ENCODE measurements at places on chromosomes 7 and 10.

- DNase-seq = no peak
Measured at GRCh38 chr10:34206078-34206934, 608.8 kb downstream of the PARD3 start.

- DNase-seq = no peak
Measured at GRCh38 chr7:17134786-17135185, 163.7 kb upstream of the AHR start.

GRCh38 chr10:118062798-118063238, 16.1 kb upstream of the RAB11FIP2 start:
- DNase-seq = no peak

DNA sequence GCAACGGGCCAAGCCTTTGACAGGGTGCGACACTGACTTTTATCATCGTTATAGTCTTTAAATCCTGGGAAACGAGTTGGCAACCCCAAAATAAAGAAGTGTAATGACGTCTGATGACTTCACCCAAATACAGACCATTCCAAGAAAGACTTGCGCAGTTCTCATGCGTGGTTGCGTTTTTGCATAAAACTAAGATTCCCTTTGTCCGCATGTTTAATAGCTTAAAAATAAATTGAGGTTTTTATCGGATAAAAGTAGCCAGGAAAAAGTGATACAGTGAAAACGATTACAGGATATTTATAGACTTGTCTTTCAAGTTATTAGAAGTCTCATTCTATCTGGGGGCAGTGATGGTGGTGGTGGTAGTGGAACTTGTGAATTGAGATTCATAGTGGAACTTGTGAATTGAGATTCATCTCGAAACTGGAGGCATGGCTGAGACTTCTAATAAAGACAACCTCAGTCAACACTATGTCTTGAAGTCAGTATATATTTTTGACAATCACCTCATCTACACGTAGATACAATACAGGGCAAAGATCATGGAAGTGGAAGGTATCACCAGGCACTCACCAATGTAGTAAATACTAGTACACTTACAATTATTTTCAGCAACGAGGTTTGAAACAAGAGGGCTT, 1.2 kb upstream of the NAMPT start:
- DNase-seq = no peak

DNA sequence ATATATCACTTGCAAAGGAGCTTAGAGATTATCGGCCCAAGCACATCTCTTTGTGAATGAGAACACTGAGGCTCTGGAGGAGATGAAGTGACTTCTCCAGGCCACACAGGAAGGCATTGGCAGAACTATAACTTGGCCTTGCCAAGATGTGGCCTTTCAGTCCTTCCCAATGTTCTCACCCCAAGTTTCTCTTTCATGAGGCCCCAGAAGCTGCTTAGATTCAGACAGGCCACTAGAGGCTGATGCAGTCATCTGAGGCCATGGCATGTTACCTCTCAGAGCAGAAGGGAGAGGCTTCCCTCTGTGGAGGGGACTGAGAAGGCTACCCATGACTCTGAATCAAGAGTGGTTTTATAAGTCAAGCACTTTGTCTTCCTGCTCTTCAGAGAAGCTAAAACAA, 1003.7 kb downstream of the LRMDA start:
- no peak for DNase-seq

DNA sequence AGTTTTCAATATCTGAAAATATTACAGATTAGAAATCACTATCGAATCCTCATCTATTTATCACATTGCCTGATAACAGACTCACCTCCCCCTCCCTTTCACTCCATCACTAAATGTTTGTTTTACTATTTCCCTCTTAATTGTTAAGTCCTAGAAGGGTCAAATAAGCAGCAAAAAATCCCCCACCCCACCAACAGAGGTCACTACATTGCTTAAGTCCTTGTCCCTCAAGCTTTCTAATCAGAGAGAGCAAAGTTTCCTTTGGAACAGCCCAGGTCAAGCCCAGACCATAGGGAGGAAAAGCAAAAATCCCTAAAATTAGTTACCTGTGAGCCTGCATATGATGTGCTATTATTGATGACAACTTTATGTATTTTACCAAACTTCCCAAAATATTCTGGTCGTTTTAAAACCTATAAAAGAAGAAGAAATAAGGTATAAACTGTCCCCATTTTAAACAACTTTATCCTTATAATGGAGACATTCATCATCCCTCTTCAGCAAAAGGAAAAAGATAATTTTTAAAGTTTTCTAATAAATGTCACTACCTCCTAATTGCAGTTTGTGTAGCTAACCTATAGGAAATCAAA, 95.0 kb downstream of the CNOT4 start:
- no peak for DNase-seq

- no peak for DNase-seq
Measured at GRCh38 chr7:27203365-27203953, 3.6 kb upstream of the HOXA13 start.

GRCh38 chr10:79207726-79208125, 139.0 kb downstream of the ZMIZ1 start:
- DNase-seq = no peak

DNA sequence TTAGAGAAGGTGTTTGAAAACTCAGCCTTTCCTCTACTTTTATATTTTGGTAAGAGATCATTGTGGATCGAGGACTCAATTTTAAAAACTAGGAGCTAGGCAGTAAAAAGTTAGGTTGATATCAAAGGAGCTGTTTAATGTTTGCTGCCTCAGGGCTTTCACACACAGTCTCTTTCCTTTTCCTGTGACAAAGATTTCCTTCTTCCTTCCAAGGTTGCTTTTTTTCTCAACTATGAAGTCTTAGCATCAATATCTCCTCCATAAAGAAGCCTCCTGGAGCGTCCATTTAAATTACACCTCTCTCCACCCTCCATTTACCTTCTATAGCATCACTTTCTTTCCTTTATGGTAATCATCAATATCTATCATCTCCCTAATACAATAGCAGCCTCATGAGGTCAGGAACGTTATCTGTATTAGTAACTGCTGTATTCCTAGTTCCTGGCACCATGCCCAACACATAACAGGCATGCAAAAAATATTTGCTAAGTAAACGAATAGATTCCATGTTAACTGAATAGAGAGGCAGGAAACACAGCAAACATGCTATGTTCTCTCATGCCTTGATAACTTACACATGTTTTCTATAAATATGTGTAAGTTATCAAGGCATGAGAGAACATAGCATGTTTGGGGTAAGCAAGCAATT, 48.5 kb downstream of the GNAT3 start:
- DNase-seq = no peak

GRCh38 chr7:127589896-127590295, 1.7 kb downstream of the ARF5 start:
- DNase-seq = no peak

- DNase-seq = no peak
Measured at GRCh38 chr7:108659261-108659660, 89.6 kb downstream of the DNAJB9 start.

DNA sequence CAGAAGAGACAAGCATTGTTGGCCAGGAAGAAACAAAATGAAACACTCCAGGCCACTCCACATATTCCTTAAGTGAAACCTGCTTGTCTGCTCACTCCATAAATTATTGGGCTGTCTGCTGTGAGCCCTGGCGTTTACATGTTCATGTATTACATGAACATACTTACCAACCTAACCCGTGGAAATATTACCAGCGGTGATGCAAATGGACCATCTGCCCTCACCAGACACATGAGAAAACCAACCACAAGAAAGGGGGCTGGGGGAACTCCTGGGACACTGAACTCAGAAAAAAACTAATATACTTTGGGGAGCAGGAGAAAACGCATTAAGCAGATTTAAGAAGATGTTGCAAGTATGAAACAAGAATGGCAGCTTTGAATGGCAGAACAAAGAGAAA, 731.2 kb upstream of the IGFBP3 start:
- DNase-seq = no peak

GRCh38 chr7:33076737-33077136, 14.2 kb upstream of the NT5C3A start:
- DNase-seq = no peak

DNA sequence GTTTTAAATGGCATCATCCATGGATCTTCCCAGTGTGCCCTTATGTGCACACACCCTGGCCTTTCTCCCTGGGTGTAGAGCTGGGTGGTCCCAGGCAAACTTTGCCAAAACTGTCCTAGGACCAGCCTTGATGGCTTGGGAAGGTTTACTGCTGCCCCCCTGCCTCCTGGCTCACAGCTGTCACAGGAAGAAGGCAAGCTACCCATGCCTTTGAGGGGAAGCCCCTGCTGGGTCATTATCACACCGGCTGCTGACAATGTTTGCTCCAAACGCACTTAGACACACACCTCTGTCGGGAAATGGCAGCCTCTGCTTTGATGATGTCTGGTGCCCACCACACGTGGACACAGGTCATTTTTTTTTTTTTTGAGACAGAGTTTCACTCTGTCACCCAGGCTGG, 25.2 kb upstream of the FIGNL1 start:
- no peak for DNase-seq

DNA sequence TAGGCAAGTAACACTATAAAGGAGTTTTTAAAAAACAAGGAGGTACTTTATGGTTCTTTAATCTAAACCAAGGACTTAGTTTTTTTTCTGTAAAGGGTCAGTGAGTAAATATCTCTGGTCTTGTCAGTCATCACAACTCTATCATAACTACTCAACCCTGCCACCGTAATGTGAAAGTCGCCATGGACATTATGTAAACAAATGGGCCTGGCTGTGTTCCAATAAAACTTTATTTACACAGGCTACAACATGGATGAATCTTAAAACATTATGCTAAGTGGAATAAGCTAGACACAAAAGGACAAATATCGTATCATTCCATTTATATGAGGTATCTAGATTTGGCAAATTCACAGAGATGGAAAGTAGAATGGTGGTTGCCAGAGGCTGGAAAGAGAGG, 60.8 kb upstream of the SP4 start:
- DNase-seq = no peak

DNA sequence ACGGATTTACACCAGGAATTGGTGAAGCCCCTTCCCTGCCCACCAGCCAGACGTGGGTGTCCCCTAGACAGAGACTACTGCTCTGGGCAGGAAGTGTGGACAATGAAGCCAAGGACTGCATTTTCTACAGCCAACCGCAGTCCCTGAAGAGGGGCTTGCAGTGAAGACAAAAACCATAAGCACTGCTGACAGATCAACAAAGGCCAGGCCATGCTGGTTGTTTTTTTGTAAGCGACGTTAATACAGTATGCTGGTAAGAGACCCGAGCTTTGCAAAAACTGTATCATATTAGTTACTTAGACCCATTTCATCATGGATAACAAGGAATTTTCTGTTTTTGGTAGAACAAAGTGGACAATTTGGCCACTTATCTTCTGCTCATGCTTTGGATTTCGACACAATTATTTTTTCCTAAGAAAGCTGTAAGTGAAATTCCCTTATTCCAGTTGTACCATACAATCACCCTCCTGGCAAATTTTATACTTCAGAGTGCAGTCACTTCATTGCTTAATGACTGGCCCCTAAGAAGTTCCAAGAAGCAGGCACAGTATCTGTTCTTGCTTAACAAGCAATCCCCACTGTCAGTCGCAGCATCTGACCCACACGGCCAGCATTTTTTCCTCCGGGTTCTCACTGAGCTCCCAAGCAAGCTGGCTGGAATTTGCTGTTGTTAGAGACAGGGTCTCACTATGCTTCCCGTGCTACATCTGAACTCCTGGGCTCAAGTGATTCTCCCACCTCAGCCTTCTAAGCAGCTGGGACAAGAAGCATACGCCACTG, 163.5 kb downstream of the PARD3 start:
- DNase-seq = no peak

DNA sequence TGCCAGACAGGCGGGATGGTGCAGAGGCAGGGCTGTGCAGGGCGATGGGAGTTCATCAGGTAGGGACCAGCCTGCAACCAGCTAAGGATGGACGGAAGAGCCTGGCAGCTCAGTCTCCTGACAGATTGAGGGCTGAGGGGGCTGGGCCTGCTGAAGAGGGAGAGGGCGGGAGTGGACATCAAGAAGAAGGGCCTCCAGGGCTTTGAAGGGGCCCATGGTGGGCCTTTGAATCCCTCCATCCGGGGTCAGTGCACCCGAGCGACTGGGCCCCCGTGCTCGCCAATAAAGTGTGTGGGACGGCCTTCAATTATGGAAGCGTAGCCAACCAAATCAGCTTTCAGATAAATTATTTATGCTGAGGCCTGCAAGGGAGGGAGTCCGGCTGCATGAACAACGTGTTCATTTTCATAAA, 431.2 kb downstream of the RPS24 start:
- no peak for DNase-seq

DNA sequence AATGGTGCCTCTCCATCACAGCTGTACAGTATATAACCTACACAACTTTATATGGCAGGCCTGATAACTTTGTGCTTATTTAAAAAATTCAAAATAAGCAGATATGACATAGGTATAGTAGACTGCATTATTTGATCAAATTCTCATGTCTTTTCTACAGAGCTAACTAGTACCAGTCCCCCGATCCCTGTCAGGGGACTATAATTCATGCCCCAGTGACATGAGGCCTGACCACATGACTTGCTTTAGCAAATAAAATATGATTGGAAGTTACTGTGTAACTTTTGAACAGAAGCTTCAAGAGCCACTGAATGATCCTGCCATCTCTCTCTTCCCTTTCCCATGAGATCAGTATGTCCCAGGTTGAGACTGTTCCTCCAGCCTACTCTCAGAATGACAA, 49.2 kb upstream of the WNT2 start:
- DNase-seq = no peak

GRCh38 chr10:30353851-30354250, 4.8 kb upstream of the MTPAP start:
- no peak for DNase-seq

DNA sequence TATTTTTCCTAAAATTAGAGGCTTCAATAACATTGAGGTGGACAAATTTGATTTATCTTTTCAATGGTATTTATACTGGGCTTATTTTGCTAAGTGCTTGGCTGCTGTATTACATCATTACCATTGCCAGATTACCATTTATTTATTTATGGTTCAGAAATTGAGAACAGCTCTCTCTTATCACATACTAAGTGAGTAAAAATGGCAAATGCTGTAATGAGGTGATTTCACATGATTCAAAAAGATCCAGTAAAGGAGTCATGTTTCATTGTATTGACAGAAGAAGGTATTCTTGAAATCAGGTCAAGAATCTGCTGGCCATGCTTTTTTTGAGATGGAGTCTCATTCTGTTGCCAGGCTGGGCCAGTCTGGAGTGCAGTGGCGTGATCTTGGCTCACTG, 322.6 kb downstream of the KIF20B start:
- DNase-seq = no peak

DNA sequence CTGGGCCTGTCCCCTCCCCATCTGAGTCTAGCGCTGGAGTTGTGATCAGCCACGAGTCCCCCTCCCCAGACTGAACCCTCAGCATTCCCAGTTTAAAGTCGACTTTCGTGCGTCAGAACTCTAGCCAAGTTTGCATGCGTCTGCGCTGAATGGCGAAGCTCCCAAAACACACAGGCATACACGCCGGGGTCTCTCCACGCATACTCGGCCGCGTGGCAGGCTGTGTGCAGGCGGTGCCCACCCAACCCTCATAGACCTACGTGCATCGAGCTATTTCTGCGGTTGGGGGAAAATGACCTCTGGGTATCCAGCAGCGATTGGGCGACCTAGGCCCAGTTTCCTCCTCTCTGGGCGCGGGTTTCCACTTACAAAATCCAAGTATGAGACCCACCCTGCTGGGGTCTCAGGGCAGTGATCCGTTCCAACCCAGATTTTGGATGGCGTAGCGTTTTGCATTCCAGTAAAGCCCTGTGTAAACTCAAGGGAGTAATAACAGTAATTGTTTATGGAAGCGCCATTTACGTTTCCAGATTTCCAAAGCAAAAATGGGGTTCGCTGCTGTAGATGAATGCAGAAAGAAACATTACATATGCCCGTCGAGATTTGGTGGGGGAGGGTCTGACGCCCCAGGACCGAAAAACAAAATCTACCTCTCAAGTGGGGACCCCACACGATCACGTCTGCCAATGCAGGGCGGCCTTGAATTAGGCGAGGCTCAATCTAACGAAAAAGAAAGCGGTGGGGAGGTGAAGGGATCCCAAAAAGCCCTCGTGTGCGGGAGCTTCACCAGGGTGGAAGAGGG, 2.0 kb upstream of the HMX3 start:
- no peak for DNase-seq
